ENCODE measurements at places on chromosomes 7 and 10. TPM values are rescaled to one million over a fixed set of nuclear protein-coding genes. Genes with fewer than 3 reads are reported as not detected.

DNA sequence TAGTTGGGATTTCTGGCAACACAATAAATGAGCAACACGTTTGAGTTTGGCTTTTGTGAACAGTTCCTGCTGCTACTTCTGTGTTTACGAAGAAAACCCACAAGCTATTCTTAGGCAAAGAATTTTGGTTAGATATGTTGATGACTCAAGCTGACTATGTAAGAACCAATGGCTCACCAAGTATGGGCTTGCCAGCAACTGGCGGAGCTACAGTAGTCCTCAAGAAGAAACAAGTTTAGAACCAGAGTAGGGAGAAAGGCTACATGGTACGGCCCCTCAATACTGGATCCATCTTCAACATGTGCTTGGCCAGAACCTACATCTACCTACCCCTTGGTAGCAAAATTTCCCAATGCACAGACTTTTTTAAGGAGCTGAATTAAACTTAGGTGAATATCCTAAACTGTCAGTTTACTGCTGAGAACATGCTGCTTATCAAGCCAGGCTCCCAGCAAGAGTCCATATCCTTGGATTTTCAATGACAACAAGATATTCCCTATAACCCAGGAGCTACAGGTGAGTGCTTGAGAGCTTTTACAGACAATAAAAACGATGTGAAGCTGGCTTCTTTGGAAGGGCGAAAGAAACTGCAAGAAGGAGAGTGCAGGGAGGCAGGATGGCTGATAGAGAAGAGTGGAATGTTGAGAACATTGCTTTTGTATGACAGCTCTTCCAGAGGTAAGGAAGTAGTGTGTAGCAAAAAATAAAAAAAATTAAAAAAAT, 74.3 kb upstream of the ASAH2 start:
- DNase-seq: peak; percentile 52

DNA sequence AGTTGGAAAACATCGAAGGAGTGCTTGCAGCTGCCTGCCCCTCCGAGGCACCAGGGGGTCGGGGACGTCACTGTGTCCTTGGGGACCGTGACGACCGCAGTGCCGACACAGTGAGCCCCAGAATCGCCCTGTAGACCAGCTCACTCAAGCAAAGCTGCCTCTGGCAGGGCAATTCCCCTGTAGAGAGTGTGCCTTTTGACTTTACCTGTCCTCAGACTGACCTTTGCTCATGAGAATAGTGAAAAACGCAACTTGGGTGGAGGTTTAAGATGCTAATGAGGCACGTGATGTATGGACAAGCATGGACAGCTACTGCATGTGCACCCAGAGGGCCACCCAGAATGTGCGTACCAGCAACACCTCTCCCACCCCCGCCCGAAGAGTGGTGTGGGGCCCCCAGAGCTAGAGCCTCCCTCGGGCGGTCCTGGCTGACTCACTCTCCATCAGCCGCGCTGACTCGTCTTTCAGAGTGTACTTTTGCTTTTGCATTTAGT, 271.9 kb downstream of the ADARB2 start:
- DNase-seq: no peak

DNA sequence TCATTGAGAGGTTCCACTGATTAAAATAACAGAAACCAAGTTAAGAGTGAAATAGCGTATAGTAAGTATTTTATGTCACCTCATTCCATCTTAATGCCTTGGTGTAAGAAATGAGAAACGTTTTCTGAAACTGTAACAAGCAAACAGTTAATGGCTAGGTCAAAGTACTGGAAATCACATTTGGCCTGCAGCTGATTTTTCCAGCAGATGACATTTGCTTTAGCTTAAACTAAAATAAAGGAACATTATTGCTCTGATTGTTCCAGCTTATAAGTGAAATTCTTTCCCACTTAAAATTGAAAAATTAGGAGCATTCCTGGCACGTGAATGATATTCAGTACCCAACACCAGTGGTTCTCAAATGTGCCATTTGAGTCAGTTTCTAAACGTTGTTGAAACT, 213.6 kb upstream of the DPP6 start:
- DNase-seq: no peak

GRCh38 chr7:73894733-73895551, 34.0 kb downstream of the TMEM270 start:
- DNase-seq: peak; percentile 37

- DNase-seq: no peak
Observed at GRCh38 chr7:120609136-120609753, 248.7 kb downstream of the TSPAN12 start.

- no peak for DNase-seq
Observed at GRCh38 chr10:68139448-68140272, 30.4 kb downstream of the MYPN start.

DNA sequence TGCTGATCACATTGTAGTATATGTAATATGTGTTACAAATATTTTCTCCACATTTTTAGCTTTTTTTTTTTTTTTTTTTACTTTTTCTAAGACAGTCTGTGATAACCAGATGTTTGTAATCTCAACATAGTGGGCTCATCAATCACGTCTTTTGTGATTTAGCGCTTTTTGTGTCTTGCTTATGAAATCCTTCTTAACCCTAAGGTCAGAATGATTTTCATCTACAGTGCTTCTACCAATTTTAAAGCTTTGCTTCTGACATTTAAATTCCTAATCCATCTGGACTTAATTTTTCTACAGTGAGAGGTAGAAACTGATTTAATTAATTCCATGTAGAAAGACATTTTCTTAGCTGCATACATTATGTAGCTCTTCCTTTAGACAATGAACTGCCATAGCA, 626.4 kb downstream of the TNS3 start:
- no peak for DNase-seq

GRCh38 chr7:139958599-139959284, 104.0 kb downstream of the PARP12 start:
- peak; percentile 25 for DNase-seq

- no peak for DNase-seq
Observed at GRCh38 chr10:22992621-22993020, 64.8 kb downstream of the ARMC3 start.

GRCh38 chr7:30863706-30864035, 48.0 kb upstream of the AQP1 start:
- DNase-seq: no peak

DNA sequence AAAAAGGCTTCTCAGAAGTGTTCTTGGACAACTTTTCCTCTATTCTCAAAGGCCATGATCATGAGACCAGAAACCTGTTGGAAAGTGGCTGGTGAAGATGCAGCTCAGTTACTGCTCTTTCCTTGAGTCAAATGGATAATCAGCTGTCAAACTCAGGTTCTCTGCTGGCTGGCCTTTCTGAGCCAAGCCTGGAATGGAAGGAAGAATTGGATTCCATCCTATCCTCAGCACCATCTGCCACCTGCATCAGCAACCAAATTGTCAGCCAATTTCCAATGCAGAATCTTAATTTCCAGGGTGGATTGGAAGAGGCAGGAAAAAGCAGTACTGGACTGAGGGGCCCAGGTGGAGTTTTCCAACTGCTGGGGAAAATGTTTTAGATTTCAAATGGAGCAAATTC, 631.7 kb downstream of the KCNMA1 start:
- no peak for DNase-seq

DNA sequence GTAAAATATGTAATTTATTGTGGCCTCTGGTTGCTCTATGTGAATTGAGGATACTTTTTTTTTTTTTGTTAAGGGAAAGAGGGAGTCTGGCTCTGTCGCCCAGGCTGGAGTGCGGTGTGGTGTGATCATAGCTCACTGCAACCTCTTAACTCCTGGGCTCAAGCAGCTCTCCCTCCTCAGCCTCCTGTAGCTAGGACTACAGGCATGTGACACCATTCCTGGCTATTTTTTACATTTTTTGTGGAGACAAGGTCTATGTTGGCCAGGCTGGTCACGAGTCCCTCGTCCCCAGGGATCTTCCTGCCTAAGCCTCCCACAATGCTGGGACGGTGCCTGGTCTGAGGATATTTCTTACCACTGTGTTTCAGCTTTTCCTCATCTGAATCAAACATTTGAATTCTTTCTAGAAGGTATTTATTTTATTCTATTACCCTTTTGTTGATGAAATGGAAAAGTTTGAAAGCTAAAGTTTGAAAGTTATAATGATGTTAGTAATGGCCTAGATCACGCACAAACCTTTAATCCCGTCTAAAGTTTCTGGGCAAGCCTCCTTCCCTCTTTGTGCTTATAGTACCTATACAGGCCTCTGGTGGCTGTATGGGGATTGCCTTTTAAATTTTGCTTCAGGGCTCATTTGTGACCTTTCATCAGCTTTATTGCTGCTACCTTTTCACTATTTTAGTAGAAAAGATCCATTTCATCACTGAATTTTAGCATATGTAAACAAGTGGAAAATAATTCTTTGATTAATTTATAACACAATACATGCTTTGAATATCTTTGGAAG, 2.0 kb downstream of the IFRD1 start:
- peak; percentile 73 for DNase-seq

- DNase-seq: no peak
Observed at GRCh38 chr10:66925896-66926715, at the start of gene LRRTM3. Gene LRRTM3 (plus strand): TSS chr10:66926036.

DNA sequence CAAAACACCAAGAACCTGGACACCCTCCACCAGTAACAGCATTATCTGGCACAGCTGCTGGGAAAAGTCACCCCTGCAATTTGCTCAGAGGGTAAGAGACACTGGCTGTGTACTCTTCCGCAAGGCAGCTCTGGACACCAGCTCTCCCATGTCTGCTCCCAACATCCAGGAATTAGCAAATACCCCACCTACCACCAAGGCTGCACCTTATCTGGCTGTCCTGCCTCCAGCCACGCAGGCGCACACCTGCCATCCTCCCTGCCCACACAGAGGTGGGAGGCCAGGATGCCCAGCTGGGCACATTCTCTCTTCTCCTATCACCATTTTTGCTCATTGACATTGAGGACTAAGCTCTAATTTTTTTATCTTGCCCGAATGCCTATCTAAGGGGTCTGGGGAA, 20.3 kb upstream of the BNIP3 start:
- DNase-seq: no peak

- DNase-seq: peak; percentile 88
Observed at GRCh38 chr7:139231513-139232376, 708 bp downstream of the UBN2 start.

DNA sequence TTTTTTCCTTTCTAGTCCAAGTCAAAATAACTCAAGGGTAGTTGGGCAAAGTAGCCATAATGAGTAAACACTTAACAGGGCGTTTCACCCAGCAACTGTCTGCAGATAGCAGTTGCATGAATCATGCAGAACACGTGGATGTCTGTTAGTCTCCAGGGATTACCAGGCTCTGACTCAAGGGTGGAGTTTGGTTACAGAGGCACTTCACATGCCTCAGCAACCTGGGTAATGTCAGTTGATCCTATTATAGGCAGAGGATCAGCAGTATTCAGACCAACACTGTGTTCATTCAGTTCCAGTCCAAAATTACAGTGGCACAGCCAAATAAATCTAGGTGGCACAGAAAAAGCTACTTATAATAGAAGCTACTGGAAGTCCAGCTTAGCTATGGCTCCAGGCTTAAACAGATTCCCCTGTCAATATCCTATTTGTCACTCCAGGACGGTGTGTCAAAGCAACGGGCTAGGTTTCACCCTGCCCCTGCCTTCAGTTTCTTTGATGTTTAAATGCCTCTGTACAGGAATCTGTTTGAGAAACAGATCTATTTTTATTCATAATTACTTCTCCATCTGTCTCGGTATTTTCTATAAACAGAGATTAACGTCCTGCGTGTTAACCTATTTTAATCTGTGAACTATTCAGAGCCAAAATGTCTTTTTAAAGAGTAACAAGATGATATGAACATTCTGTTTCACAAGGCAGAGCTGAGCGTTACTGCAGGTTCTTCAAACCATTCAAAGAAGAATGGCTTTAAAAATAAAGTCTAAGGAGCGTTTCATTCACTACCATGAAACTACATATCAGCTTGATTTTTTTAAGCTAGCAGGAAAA, 162.6 kb upstream of the AKR1E2 start:
- DNase-seq: no peak

GRCh38 chr10:97280783-97281182, 11.7 kb downstream of the ARHGAP19 start:
- no peak for DNase-seq

DNA sequence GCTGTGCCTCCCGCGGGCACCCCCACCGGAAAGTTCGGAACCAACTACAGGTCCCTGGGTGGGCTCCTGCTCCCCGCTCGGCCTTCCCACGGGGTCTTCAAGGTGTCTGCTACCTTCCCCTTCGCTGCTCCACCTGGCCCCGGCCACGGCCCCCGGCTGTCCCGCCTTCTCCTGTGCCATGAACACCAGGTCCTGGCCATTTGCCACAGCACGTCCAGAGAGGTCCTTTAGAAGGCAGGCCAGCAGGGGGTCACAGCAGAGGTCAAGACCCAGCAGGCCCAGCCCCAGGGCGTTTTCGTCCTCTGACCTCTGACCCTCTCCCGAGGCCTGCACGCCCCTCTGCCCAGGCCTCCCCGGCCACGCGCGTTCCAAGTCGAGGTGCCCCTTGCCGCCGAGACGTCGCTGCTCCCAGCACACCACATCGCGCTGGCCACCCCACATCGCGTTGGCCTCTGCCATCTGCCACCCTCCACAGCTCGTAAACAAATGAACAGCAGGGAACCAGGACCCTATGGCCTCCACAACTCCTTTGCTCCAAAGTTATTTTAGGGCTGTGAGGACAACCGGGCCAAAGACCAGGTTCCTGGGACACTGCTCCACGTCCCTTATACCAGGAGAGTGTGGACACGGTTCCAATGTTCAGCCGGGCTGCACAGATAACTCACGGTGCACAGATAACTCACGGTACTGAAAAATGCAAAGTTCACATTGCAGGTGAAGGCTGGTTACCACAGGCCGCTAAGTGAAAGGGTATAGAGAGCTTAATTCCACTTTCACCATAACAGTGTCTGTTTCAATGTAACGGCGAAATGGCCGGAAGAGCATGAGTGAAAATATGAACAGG, 74.3 kb downstream of the CFAP46 start:
- DNase-seq: peak; percentile 14

DNA sequence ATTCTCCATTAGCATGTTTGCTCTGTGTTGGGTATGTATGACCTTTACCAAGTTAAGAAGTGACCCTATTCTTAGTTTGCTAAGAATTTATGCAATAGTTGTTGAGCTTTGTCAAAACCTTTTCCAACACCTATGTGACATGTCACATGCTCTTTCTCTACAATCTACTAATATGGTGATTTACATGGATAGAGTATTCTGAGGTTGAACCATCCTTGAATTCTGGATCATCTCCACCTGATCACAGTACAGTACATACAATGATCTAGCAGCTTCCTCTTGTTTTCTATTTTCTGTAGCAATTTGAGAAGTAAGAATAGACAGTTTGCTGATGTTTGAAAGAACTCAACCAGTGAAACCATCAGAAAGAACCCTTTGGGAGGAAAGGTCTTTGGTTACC, 101.2 kb upstream of the PDGFA start:
- DNase-seq: no peak

- DNase-seq: no peak
Observed at GRCh38 chr7:130256704-130257103, 10.0 kb upstream of the CPA2 start.

- no peak for DNase-seq
Observed at GRCh38 chr10:32039734-32040133, 16.5 kb downstream of the KIF5B start.

Gene VWDE
- total RNA-seq: 1.1 TPM

Gene GDI2
- 218 TPM for total RNA-seq

Gene TFR2
- not detected for total RNA-seq

Gene HGF
- total RNA-seq: 8.2 TPM

Gene NFE2L3
- total RNA-seq: 13.8 TPM

Gene NEBL
- total RNA-seq: 210 TPM

Gene ARPC1A
- total RNA-seq: 107 TPM

Gene TRIM50
- total RNA-seq: not detected

Gene C7orf33
- not detected for total RNA-seq

Gene AKR1C1
- total RNA-seq: 38.2 TPM

Gene DNAJB6
- 99.6 TPM for total RNA-seq

Gene TAS2R5
- 1.7 TPM for total RNA-seq

Gene RADIL
- total RNA-seq: 39.8 TPM

Gene C10orf90
- not detected for total RNA-seq

Gene ALDH18A1
- total RNA-seq: 21.0 TPM

Gene RPEL1
- total RNA-seq: not detected

Gene RARRES2
- 226 TPM for total RNA-seq
